CD4-positive, alpha-beta T cell treated with Interleukin-17A for 1 hour (primary cell): ENCODE measurements at places on chromosomes 7 and 10.

GRCh38 chr7:76089865-76090475, 42.1 kb downstream of the MDH2 start:
- no peak for DNase-seq

GRCh38 chr10:78964952-78965633, 103.7 kb upstream of the ZMIZ1 start:
- no peak for DNase-seq

- no peak for DNase-seq
These were observed 23.1 kb upstream of the MACC1 start for GRCh38 chr7:20240080-20240926.

DNA sequence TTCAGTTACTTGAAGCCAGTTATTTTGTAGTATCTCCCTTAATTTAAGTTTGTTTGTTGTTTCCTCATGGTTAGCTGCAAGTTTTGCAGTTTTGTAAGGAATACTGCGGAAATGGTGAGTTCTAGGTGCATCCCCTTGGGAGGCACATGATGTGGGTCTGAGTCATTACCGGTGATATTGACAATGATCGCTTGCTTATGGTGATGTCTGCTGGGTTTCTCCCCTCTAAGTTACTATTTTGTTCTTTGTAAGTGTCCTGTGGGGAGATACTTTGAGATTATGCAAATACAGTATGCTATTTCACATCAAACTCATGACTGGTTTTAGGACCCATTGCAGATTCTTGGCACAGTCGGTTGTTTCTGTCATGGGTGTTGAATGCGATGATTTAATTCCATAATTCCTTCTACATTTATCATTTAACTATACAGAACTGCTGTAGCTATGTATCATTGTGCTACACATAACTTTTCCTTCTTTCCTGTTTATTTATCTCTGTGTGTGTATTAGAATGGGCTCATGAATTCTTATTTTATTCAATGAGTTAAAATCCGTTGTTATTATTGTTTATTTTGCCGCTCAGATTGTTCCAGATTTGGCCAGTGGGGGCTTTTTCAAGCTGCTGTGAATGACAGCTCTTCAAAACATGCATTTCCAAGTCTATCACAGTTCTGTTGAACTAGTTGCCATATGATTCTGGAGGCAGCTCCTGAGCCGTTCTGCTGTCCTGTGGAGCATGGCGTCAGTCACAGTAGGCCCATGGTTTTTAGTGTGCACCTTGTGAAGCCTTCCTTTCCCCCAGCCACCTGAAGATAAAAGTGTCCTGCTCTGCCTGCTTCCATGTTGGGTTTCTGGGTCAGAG, 18.4 kb downstream of the TSPAN14 start:
- DNase-seq: peak; percentile 56
